Stimulated activated CD4-positive, alpha-beta T cell treated with anti-CD3 and anti-CD28 coated beads, Interleukin-2, amount 100 ng/mL, for 48 hours (primary cell): ENCODE measurements at places on chromosomes 6 and 20.

DNA sequence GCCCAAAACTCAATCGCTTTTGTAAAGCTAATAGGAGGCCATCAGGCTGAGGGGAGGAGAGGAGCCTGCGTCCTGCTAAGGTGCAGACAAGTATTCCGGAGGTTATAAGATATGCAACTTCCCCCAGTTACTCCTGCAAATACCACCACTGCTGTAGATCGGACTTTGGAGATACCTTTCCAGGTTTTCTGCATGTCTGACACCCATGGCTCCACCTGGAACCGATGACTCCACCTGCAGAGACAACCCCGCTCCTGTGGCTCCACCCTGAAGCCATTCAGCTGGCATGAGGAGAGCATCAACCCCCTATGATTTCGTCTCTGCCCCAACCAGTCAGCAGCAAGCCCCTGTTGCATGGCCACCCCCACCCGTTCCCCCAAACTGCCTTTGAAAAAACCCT is 59.7 kb upstream of the SAMD5 start:
- DNase-seq: no peak

DNA sequence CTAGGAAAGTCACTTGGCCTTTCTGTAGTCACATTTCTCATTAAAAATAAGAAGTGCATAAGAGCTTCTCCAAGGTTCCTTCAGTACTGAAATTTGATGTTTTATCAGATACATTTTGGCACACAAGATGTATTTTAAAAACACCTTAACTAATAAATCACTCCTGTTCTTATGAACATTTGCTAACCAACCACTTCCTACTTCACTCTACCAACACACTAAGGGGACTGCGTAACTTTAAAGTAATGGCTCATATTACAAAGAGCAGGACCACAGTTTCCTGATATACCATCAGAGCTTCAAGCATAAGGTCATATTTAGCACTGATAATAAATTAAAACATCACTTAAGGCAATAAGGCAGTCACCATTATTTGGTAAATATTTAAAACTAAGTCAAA is 104.4 kb downstream of the RALGAPA2 start:
- DNase-seq: no peak

GRCh38 chr6:25302677-25303128 is 23.5 kb downstream of the CARMIL1 start:
- DNase-seq: no peak

- DNase-seq: no peak
Observed at GRCh38 chr6:11278207-11278559, 45.7 kb upstream of the NEDD9 start.
